ENCODE measurements at places on chromosomes 5 and 9.
A peak's percentile ranks its signal among the peaks of the same experiment; 100 is the strongest.

DNA sequence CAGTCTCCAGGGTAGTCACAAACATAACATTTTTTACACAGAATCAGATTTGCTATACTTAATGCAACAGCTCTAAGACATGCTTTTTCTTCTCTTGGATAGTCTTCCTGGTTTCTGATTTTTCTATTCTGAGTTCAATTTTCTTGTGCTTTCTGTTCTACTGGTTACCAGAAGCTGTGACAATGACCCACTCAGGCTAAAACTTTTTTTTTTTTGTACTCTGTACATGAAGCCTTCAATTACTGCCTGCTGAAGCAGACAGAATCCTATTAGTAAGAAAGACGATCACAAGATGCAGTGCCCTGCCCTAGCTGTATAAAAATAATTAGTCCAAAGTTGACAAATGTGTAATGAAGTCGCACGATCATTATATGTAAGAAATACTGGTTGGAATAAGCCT lies 231.1 kb upstream of the TBCA start:
- H3K27ac ChIP-seq: no peak overlapping the region
- H3K4me1 ChIP-seq: no peaks in the 10 kb centered on the region
- DNase-seq: no peak
- H3K27me3 ChIP-seq: no peaks in the 10 kb centered on the region

DNA sequence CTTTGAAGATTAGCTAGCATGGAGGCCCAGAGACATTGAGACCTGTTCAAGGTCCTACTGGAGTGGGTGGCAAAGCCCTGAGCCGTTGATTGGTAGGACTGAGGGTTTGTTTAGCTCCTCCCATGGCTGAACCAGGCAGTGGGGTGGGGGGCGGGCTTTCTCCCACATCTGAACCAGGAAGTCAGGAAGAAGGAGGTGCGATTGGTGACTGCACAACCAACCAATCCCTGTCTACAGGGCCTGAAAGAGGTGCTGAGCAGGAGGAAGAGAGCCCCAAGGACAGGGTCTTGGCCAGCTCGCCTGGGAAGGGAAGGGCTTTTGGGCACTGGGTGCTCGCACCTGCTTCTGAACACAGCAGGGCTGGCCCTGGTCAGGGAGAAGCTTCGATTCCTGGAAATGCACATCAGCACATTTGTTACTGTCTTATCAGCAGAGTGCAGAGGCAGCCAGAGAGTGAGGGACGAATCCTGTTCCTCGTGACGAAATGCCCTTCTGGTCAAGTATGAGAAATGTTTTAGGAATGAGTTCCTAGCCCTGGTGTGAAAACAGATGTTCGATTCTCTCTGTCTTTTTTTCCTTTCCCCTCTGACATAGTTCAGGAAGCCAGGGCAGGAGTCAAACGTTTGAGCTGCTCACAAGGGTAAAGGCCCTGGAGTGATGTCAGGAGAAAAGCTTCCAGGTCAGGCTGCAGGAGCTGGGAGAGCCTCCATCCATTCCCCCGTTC lies 294.8 kb upstream of the KLF4 start:
- no peak for DNase-seq
- no peaks in the 10 kb centered on the region for H3K4me1 ChIP-seq
- no peaks in the 10 kb centered on the region for H3K36me3 ChIP-seq
- no peak overlapping the region for H3K4me3 ChIP-seq
- no peaks in the 10 kb centered on the region for H3K27me3 ChIP-seq
- no peak overlapping the region for H3K27ac ChIP-seq

- H3K4me3 ChIP-seq: no peak overlapping the region
- H3K36me3 ChIP-seq: peaks cover 8% of the 10 kb centered on the region
- no peaks in the 10 kb centered on the region for H3K27me3 ChIP-seq
- DNase-seq: no peak
- no peaks in the 10 kb centered on the region for H3K4me1 ChIP-seq
- H3K27ac ChIP-seq: no peak overlapping the region
These were observed 67.5 kb downstream of the ZCCHC7 start for GRCh38 chr9:37187713-37188439.

- no peak overlapping the region for H3K4me3 ChIP-seq
- no peaks in the 10 kb centered on the region for H3K36me3 ChIP-seq
- no peak for DNase-seq
- H3K27ac ChIP-seq: no peak overlapping the region
These were observed 561.1 kb downstream of the RAB3C start for GRCh38 chr5:59143926-59144333.

DNA sequence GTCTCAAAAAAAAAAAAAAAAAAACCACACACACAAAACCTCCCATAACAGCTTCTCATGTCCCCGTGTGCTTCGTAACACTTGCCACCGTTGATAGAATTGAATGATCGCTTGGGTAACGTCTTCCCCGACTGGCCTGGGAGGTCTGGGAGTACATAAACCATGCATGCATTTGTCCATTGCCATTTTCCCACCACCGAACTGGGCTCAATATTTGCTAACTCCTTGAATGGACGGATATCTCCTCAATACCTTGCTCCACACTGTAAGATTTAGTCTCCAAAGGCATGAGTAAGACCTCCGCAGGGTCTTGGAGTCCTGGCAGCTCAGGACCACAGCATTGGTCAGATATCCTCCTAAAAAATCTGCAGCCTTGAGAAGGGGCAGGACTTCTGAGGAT lies 3.2 kb upstream of the P4HA2 start:
- H3K27ac ChIP-seq: no peak overlapping the region
- peaks cover 7% of the 10 kb centered on the region for H3K4me1 ChIP-seq
- H3K36me3 ChIP-seq: no peaks in the 10 kb centered on the region
- no peaks in the 10 kb centered on the region for H3K27me3 ChIP-seq
- no peak overlapping the region for H3K4me3 ChIP-seq
- peak; percentile 38 for DNase-seq

DNA sequence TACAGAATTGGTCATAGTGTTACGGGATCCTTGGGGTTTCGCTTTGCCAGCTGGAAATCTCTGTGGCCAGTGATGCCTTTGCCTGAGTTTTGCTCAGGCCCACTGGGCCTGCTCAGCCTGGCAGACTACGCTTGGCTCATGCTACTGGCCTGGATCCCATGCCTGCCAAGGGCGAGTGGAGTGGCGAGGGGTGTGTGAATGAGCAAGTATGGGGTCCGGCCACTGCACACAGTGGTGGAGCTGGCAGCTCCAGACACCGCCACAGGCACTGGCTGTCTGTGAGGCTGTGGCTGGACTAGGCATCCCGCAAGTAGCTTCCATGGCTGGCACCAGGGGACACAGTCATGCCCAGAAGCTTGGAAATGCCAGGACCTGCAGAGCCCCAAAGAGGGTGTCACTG lies 240.3 kb downstream of the ARRDC3 start:
- H3K4me3 ChIP-seq: no peak overlapping the region
- no peak for DNase-seq
- no peak overlapping the region for H3K27ac ChIP-seq
- no peaks in the 10 kb centered on the region for H3K36me3 ChIP-seq
- H3K27me3 ChIP-seq: no peaks in the 10 kb centered on the region

GRCh38 chr5:60136841-60137240 lies 243.3 kb upstream of the PDE4D start:
- no peak overlapping the region for H3K27ac ChIP-seq
- no peak for DNase-seq
- H3K4me3 ChIP-seq: no peak overlapping the region
- no peaks in the 10 kb centered on the region for H3K4me1 ChIP-seq

GRCh38 chr5:5158472-5158895 lies 18.4 kb downstream of the ADAMTS16 start:
- DNase-seq: no peak
- H3K27ac ChIP-seq: no peak overlapping the region
- H3K36me3 ChIP-seq: no peaks in the 10 kb centered on the region

GRCh38 chr9:83473488-83473971 lies 64.7 kb downstream of the FRMD3 start:
- no peaks in the 10 kb centered on the region for H3K4me1 ChIP-seq
- no peak overlapping the region for H3K4me3 ChIP-seq
- no peaks in the 10 kb centered on the region for H3K27me3 ChIP-seq
- no peak overlapping the region for H3K27ac ChIP-seq

DNA sequence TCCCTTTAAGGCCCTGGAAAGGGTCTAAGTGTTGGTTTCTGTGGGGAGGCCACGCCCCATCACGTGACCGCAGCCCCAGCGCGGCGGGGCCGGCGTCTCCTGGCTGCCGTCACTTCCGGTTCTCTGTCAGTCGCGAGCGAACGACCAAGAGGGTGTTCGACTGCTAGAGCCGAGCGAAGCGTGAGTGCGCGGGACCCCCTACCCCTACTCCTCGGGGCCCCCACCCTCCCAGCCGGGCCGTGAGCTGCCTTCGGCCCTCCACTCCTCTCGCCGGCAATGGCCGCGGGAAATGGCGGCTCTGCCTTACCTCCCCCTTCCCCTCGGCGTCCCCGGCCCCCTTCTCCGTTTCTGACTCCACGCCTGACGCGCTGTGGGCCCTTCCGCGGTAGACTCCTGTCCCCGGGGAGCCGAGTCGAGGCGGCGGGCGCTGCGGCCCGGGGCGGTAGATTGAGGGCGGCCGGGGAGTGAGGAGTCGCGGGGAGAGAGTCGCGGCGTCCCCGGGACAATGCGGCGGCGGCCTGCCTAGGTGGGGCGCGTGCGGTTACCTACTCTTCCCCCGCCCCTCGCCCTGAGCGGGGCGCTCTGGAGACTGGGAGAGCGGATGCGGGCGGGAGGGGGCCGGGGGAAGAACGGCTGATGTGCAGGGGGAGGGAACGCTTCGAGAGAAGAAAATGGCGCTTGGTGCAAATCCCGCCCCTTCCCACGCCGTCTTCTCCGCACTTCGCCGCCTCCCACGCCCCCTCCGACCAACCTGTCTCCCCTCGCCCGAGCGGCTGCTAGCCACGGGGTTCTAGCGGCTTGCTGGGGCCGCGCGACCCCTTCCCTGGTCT lies at the start of gene SUB1:
SUB1 (plus strand) TSS at position 112 of the 830 bp plus-strand sequence. CDS start 2,956 bp downstream, outside the sequence.
- peak within 1 kb of the TSS; percentile 82 for H3K4me3 ChIP-seq
- peaks cover 38% of the 10 kb centered on the region for H3K36me3 ChIP-seq
- peak; percentile 94 for DNase-seq

DNA sequence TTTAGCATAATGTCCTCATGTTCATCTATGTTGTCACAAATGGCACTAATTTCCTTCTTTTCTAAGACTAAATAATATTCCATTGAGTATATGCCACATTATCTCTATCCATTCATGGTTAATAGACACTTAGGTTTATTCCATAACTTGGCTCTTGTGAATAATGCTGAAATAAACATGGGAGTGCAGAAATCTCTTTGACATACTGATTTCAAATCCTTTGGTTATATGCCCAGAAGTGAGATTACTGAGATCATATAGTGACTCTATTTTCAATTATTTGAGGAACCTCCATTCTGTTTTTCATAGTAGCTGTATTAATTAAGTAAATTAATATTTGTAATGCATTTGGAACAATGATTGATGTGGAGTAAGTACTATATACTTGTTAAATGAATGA lies 13.0 kb downstream of the SMIM3 start:
- H3K27me3 ChIP-seq: no peaks in the 10 kb centered on the region
- no peak overlapping the region for H3K4me3 ChIP-seq
- no peak for DNase-seq
- peaks cover 2% of the 10 kb centered on the region for H3K36me3 ChIP-seq
- H3K27ac ChIP-seq: peak overlapping the region; percentile 89

Measured in RWPE2 (cell line).